OCI-LY7 (cell line): ENCODE measurements at places on chromosomes 2 and 18.

- DNase-seq, result no peak
Observed at GRCh38 chr2:3624059-3624794, 29.3 kb downstream of the COLEC11 start.

- no peak for DNase-seq
Observed at GRCh38 chr18:5974696-5975095, 79.4 kb upstream of the TMEM200C start.

DNA sequence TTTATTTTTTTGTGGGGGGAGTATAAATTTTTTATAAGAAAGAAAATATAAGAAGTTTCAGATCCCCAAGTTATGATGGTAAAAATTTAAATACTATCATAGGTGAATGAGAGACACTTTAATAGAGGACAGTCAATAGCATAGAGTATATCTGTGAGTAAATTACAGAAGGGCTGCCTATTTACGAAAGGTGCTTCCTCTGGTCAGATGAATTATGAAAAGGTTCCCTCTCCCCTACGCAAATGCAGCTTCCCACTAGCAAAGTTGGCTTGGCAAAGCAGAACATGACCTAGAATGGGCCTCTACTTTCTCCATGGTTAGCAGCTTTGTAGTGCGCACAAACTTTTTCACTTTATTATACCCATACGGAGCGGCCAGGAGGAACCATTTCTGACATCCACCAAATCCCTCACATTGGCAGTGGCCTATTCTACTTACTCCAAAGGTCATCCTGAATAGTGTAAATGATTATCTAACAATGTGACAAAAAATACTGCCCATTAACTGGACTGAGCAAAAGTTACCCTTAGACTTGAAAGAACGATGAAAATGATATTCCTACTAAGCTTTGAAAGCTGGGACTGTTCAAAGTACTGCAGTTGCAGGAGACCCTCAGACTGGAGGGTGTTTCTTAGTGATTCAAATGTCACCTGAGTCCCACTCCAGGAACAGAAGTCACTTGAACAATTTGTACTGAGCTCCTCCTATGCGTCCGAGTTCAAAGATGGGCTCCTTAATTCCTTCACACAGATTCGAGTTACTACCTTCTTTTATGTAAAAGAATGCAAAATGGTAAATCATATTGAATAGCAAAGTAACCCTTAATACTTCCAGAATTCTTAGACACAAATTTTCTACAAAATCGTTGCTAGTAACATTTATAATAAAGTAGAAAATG is 148.5 kb downstream of the NOL4 start:
- DNase-seq, result no peak

- no peak for DNase-seq
Observed at GRCh38 chr2:241066171-241066892, 35.8 kb downstream of the MTERF4 start.

- DNase-seq, result no peak
Observed at GRCh38 chr2:202099515-202099914, 26.5 kb downstream of the KIAA2012 start.

GRCh38 chr2:86143307-86143706 is 37.3 kb downstream of the PTCD3 start:
- no peak for DNase-seq

- DNase-seq, result no peak
Observed at GRCh38 chr2:237449193-237449881, 35.4 kb upstream of the COL6A3 start.

DNA sequence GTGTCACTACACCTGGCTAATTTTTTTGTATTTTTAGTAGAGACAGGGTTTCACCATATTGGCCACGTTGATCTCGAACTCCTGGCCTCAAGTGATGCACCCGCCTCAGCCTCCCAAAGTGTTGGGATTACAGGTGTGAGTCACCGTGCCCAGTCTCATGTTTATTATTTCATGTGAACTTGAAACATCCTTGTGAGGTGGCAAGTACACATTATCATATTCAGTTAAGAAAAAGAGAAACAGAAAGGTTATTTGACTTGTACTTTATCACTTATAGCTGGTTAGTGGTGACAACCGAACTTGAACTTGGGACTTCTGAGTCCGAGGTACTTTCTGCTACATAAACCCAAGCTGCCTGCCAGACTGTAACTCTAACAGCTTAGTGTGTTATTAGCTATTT is 24.4 kb downstream of the ABHD3 start:
- no peak for DNase-seq

DNA sequence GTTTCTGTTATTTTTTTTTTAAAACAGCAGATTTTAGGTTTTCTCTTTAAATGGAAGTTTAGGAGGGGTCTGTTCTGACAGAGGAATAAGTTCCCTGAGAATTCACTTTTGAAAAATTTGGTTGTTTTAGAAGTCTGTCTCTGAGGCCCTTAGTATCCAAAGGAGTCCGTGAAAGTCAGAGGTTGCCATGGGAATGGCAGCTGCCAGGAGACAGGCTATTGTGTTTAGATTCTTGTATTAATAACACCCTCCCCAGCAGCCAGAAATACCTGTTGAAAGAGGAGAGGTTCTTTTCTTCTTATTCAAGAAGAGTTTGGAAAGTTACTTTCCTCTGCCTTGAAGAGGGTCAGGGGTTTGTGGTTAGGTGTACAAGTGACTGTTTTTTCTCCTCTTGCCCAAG is 29.5 kb downstream of the TNP1 start:
- no peak for DNase-seq

- DNase-seq, result no peak
Observed at GRCh38 chr2:156867201-156867600, 390.3 kb upstream of the GALNT5 start.

DNA sequence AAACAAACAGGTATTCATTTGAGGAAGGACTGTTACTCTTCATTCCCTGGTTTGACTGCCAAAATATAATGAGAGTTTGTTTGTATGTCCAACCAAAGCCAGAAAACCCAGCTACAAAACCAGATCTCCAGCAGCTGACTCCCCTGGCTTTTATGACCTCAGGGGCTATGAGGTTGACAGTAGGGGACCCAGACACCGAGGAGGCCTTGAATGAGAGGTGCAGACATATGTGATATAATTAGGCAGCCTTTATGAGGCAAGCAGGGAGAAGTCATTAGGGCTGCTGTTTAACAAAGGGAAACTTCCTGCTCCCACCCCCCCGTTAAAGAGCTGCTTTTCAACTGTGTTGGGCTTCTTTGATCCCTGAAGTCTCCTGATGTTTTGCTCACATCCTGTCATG is 236.7 kb downstream of the SLC4A3 start:
- no peak for DNase-seq

DNA sequence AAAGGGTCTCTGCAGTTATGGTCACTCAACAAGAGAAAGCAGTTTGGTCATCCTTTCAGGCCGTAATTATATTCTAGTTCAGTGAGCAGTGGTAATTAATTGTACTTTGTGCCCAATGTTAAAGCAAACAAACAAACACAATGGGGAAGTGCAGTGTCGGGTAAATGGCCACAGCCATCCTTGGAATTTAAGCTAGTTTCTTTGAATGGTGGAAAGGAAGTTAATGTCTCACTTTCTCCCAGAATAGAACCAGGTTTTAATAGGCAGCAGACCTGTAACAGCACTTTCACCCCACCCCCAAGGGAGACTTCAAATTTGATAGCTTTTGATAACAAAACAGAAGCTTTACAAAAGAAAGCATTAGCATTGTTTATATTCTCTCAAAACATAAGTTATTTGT is 20.0 kb upstream of the ITGAV start:
- DNase-seq, result no peak

GRCh38 chr2:240722796-240723735 is 31.4 kb downstream of the AQP12A start:
- DNase-seq, result no peak

- no peak for DNase-seq
Observed at GRCh38 chr18:76098674-76099411, 396.2 kb downstream of the ZNF516 start.

GRCh38 chr2:37627710-37628109 is 43.7 kb downstream of the CDC42EP3 start:
- DNase-seq, result no peak

DNA sequence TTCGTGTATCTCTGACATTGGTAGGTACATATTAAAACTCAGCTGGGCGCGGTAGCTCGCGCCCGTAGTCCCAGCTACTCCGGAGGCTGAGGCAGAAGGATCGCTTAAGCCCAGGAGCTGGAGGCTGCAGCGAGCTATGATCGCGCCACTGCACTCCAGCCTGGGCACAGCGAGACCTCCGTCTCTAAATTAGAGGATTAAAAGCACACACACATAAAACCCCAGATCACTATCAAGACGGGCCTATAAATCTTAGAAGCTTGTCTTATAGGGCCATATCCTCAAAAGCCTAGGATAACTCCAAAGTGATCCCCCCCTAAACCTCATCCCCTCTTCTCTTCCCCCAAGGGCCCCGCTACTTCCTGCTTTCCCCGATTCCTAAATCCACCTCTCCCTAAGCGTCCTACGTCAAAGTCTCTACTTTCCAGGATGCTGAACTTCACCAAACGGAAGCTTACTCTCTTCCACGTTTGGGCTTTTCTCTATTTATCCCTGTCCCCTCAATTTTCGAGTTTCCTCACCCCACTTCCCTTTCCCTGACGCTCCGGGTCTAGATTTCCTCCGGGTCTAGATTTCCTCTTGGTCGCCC is 707 bp downstream of the KRCC1 start:
- DNase-seq, result peak; percentile 19

GRCh38 chr2:98909317-98910211 is 26.5 kb downstream of the CRACDL start:
- DNase-seq, result peak; percentile 79

- no peak for DNase-seq
Observed at GRCh38 chr2:169095621-169096105, 26.3 kb downstream of the DHRS9 start.

- peak; percentile 56 for DNase-seq
Observed at GRCh38 chr2:227238238-227239237, 74.1 kb downstream of the COL4A3 start.

DNA sequence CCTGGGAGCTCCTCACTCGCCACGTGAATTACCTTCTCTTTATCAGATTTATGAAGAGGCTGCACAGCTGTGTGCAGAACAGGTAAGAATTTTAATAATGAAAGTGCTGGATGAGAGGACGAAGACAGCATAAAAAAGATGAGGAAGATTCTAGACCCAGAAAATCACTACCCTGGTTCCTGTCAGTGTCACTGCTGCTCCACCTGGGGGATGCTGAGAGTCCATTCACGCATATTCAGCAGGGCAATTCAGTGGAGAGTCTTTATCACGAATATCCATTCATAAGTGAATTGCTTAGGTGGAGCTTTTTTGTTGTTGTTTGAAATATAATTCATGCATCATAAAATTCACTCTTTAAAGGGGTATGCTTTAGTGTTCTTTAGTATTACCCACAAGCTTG is 52.0 kb downstream of the MRPL33 start:
- DNase-seq, result no peak

DNA sequence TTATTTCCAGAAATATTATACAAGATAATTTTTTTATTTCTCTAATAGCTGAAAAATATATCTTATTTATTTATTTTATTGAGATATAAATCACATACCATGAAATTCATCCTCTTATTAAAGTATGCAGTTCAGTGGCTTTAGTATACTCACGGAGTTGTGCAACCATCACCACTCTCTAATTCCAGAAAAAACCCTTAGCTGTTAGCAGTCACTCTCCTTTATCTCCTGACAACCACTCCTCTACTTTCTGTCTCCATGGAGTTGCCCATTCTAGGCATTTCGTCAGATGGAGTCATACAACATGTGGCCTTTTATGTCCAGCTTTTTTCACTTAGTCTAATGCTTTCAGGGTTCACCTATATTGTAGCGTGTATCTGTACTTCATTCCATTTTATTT is 66.5 kb downstream of the TCF7L1 start:
- DNase-seq, result no peak

DNA sequence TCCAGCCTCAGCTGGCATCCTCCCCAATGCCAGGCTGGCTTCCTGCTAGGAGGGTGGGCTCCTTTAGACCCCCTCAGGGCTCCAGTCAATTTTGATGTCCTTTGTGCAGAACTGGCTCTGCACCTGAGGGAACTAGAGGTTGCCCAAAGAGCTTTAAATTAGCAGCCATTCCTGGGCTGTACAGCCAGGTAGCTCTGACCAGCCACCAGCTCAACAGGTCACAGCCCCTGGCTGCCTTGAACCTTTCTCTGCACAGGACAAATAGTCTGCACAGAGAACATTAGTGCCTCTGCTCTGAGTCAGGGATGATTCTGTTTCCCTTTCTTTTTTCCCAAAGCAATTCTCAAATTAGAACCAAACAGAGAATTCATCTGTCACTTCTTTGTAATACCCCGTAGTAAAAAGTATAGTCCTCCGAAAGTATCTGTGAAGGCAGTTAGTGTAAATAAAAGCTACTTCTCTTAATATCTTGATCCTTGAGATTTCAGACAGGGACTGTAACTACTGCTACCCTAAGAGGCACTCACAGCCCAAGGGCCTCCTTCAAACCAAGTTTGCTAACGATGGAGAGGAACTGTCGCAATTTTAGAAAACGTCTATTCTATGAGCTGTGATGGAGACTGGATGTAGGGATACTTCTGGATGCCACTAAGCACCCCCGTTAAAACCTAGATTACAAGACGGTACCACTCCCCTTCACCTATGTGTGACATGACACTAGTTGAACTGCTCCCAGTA is 3.0 kb downstream of the TTC32 start:
- no peak for DNase-seq

DNA sequence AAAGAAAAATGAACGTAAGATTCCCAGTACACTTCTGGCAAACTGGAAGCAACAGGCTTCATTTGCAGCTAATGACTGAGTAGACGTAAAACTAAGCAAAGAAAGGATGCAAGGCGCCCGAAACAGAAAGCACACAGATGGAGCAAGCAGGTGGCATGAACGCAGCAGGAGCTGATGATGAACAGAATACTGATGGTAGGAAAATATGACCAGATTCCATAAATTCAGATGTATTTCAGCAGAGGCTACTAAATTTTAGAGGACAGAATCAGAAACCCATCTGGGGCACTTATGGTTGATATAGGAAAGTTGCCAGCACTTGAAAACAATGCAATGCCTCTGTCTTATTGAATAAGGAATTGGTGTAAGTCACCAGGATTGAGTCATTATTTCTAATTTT is 658.7 kb upstream of the LINC00305 start:
- no peak for DNase-seq

DNA sequence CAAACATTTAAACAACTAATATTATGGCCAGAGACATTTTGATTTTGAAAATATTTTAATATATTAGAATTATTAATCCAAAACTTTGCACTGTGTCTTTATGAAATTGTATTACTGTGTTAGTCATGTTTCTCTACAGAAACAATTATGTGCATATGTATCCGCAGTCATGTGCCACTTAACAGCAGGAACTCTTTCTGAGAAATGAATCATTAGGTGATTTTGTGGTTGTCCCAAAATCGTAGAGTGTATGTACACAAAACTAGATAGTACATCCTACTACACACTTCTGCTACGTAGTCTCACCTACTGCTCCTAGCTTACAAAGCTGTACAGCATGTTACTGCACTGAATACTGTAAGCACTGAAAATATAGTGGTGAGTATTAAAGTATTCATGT is 479.2 kb upstream of the DSEL start:
- DNase-seq, result no peak

- DNase-seq, result no peak
Observed at GRCh38 chr2:29068513-29068912, 5.8 kb downstream of the PCARE start.

DNA sequence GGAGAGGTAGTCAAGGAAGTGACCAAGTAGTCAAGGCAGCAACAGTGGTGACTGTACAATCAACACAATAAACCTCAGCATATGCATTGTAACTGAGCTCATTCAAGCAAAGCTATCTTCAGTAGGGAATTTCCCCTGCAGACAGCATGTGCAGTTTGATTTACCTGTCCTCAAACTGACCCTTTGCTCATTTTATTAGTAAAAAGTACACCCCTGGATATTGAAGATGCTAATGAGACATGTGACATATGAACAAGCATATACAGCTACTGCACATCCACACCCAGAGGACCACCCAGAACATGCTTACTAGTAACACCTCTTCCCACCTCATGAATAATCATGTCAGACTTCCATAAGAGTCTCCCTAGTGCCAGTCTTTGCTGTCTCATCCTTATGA is 15.4 kb downstream of the C2orf81 start:
- no peak for DNase-seq
